Germinal center (tissue), 1 donor: ENCODE measurements at places on chromosomes 4 and X.

DNA sequence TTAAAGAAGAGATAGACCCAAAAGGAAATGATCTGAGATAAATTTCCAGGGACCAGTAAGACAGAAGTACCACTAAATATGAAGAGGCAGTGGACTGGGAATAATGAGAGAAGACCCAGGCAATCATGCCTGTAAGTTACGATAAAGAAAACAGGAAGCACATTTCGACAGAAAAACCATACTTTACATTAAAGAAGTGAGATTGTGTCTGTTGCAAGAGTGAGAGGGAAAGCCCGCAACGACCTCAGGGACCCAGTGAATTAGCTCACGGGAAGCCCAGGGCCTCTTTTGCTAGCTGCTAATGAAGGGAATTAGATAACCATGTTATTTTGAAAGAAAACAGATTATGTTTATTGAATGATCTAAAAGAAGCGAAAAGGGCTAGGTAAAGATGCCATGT lies 28.9 kb upstream of the ACSL1 start:
- DNase-seq, result peak; percentile 43

DNA sequence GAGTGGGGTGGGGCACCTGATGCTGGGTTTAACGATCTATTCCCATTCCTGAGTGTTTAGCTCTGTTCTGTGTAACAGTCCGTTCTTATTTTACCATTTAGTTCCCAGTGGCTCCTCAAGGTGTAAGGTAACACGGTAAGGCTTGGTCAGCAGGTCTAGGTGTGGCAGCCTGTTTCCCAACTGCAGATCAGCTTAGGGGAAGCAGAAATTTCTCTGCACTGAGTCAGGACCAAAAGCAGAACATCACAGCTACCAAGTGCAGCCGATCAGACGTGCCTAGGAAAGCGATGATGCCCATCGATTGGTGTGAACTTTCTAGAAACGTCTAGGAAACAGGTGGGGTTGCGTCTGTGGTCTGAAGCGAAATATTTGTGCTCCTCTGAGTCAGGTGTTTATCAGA lies 240.1 kb downstream of the STIM2 start:
- DNase-seq, result no peak

DNA sequence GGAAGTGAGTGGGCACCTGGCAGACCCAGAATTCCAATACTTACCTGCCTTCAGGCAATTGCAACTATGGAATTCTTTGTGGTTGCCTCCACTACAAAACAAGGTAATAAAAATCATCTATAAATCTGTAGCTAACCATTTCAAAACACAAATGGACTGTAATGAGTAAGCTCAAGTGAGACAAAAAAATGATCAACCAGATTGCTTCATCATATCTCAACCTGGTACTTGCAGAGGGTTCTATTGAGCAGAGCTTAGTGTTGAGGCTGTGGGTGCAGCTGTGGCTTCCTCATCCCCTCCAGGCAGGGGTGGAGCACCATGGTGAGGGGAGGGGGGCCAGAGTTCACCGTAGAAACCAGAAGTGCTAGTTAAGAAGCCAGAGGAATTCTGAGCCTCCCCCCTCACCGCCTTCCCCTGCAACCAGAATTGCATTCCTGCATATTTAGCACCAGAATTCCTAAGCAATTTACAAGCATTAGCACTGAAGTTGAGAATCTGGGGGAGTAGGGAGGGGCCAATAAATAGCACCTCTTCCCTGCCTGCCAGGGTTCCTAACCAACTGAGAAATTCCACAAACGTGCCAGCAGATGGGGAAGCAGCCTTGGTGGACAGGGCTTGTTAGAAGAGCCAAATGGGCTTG lies 11.5 kb downstream of the CTAG1A start:
- DNase-seq, result no peak

- DNase-seq, result no peak
Measured at GRCh38 chr4:184003433-184003832, 98.3 kb downstream of the STOX2 start.

GRCh38 chr4:108820492-108821350 lies 57.9 kb upstream of the ETNPPL start:
- DNase-seq, result no peak

- no peak for DNase-seq
Measured at GRCh38 chrX:154476821-154477220, 2.3 kb downstream of the LAGE3 start.

DNA sequence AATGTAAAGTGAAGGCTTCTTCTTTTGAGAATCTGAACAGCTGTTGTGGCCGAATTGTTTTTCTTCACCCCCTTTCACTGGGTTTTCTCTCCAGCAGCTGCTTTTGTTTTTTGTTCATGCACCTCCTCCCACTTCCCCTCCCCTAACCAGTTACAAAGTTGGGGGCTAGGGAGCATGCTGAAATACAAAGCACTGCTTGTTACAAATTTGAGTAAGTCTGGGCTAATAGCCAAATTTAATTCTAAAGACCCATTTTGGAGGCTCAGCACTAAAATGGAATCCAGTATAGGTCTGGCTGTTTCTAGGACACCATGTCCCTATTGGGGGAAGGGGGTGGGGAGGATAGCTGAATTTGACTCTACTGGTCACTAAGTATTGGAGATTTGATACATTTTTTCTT lies 89.2 kb upstream of the GPM6B start:
- DNase-seq, result no peak

DNA sequence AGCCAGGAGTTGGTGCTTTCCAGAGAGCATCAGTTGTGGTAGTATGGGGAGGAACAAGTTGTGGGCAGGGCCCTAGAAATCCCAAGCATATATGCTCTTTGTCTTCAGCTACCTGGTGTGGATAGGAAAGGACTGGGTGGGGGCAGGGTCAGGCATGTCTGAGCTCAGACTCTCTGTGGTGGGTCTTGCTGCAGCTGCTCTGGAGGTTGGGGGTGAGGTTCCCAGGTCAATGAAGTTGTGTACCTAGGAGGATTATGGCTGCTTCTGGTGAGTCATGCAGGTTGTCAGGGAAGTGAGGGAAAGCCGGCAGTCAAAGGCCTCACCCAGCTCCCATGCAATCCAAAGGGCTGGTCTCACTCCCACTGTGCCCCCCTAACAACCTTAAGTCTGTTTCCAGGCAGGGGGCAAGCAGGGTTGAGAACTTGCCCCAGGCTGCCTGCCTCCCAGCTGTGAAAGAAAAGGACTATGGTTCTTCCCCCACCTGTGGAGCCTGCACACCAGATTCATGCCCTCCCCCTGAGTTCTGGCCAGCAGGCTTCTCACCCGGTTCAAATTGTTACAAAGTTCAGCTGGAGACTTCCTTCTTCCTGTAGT lies 30.4 kb upstream of the QRFPR start:
- DNase-seq, result no peak

- no peak for DNase-seq
Measured at GRCh38 chr4:62030958-62031357, 830.8 kb downstream of the ADGRL3 start.

- DNase-seq, result no peak
Measured at GRCh38 chr4:3483471-3483921, 20.4 kb downstream of the DOK7 start.

GRCh38 chr4:3822230-3822947 lies 56.2 kb downstream of the ADRA2C start:
- DNase-seq, result no peak

GRCh38 chrX:39729981-39730661 lies 367.6 kb downstream of the BCOR start:
- DNase-seq, result no peak

DNA sequence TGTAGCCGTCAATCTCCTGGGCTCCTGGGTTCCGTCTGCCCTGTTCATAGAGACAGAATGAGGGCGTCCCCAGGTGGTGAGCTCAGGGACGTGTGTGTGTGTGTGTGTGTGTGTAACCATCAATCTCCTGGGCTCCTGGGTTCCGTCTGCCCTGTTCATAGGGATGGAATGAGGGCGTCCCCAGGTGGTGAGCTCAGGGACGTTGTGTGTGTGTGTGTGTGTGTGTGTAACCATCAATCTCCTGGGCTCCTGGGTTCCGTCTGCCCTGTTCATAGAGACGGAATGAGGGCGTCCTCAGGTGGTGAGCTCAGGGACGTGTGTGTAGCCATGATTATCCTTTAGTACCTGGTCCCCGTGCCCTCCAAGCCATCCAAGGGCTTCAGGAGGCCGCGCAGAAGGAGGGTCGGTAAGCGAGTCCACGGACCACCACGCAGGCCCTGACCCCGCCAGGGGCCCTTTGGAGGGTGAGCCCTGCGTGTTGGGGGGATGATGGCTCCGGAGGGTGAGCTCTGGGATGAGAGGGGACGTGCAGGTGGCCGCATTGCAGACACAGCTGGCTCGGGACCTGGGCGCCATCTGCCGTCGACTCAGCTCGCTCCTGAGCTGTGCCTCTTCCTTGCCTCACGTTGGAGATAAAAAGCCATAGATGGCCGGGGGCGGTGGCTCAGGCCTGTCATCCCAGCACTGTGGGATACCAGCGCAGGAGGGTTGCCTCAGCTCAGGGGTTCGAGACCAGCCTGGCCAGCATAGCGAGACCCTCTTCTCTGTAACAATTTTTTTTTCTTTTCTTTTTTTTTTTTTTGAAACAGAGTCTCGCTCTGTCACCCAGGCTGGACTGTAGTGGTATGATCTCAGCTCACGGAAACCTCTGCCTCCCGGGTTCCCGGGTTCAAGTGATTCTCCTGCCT lies 5.4 kb upstream of the GTPBP6 start:
- no peak for DNase-seq

- DNase-seq, result no peak
Measured at GRCh38 chr4:12880844-12881243, 603.3 kb downstream of the RAB28 start.

GRCh38 chr4:179017581-179017980 lies 1575.3 kb upstream of the AGA start:
- no peak for DNase-seq

- DNase-seq, result no peak
Measured at GRCh38 chr4:24889991-24890390, 22.9 kb downstream of the CCDC149 start.

DNA sequence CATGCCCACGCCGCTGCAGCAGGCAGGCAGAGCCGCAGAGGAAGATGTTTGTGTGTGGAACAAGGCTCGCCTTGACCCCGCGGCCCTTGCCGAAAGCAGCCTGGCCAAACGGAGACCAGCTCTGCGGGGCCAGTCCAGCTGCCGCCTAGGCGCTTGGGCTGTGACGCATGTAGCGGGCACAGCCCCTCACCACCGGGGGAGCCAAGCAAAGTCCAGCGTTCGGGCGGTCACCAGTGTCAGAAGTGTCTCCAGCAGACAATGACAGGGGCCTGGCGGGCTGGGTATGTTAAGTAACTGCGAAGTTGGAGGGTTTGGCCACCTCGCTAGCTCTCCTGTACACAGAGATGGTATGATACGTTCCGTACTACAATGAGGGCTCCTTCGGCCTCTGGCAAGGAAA lies 1.3 kb downstream of the AMER1 start:
- DNase-seq, result no peak

DNA sequence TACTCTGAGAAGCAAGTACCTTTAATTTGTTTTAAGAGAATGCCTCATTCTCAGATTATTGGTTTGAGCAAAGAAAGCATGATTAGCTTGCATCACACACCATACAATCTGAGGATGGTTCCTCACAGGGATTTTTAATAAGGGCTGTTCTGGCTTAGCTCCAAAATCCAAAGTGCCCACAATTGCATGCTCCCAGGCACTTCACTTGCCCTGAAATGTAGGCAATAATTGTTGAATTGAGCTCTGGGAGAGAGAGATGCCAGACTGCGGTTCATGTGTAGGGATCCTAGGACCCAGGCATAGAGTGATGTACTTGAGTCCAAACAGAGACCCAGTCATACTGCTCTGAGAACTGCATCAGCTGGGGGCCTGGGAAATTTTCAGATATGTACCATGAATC lies 358.4 kb upstream of the CXorf51B start:
- no peak for DNase-seq

DNA sequence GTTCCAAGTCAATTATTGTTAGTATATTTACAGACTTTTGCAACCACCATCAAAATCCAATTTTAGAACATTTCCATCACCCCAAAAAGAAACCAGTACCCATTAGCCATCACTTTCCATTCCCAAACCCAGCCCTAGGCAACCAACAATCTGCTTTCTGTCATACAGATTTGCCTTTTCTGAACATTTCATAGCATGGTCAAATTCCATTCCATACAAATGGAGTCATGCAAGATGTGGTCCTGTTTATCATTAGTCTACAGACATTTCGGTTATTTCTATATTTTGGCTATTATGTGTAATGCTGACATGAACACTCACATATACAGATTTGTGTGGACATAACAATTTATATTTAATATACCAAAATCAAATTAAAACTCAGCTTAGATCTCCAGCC lies 508.7 kb downstream of the ZNF674 start:
- no peak for DNase-seq

DNA sequence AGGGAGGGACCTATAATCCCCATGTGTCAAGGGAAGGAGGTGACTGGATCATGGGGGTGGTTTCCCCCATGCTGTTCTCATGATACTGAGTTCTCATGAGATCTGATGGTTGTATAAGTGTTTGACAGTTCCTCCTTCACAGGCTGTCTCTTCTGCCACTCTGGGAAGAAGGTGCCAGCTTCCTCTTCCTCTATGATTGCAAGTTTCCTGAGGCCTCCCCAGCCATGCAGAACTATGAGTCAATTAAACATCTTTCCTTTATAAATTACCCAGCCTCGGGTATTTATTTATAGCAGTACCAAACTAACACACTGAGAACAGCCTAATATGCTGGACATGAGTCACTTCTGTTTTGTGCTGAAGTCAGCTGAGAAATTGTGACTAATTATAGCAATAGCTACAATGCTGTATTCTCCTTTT lies 656.9 kb upstream of the CPEB2 start:
- DNase-seq, result no peak

- no peak for DNase-seq
Measured at GRCh38 chrX:154002215-154002719, 17.4 kb downstream of the IRAK1 start.

- DNase-seq, result no peak
Measured at GRCh38 chr4:52842792-52843191, 19.3 kb upstream of the RASL11B start.

DNA sequence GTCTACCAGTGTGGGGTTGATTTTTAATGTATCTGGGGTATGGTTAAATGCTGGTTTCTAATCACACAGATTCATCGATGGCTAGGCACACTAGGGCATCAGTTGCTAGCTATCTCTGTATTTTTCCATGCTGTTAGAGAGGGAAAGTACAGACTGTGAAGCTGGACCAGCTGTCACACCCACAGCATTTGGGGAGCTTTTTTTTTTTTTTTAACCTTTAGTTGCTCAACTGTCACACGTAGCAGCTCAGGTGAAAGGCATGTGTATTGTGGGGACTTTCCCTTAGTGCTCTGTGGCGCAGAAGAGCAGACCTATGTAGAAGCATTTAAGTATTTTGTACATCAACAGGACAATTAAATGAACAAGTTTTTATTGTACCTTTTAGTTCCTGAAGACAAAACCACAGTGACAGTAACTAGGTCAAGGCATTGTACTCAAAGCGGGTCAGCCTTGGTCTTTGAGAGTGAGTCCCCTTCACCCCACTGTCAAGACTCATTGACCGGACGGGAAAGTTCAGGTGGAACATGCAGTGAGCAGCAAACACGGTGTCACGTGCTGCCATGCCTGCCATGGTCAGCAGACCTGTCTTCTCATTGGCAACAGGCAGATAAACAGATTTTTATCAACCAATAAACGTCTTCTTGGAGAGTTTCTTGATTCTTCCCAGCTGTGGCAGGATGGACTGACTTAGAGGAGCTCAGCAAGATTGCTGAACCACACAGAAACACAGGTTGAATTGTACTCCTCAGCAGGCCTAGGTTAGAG lies 65.3 kb downstream of the CASP3 start:
- peak; percentile 15 for DNase-seq

- DNase-seq, result no peak
Measured at GRCh38 chrX:151177141-151178027, 1.0 kb downstream of the GPR50 start.

- DNase-seq, result peak; percentile 21
Measured at GRCh38 chrX:47568656-47569295, 7.8 kb downstream of the ARAF start.

GRCh38 chr4:174086829-174087799 lies 196.4 kb downstream of the FBXO8 start:
- DNase-seq, result no peak

GRCh38 chr4:186627226-186627865 lies 72.0 kb upstream of the MTNR1A start:
- no peak for DNase-seq
